Foreskin fibroblast (primary cell): ENCODE measurements at places on chromosomes 12 and 14.

DNA sequence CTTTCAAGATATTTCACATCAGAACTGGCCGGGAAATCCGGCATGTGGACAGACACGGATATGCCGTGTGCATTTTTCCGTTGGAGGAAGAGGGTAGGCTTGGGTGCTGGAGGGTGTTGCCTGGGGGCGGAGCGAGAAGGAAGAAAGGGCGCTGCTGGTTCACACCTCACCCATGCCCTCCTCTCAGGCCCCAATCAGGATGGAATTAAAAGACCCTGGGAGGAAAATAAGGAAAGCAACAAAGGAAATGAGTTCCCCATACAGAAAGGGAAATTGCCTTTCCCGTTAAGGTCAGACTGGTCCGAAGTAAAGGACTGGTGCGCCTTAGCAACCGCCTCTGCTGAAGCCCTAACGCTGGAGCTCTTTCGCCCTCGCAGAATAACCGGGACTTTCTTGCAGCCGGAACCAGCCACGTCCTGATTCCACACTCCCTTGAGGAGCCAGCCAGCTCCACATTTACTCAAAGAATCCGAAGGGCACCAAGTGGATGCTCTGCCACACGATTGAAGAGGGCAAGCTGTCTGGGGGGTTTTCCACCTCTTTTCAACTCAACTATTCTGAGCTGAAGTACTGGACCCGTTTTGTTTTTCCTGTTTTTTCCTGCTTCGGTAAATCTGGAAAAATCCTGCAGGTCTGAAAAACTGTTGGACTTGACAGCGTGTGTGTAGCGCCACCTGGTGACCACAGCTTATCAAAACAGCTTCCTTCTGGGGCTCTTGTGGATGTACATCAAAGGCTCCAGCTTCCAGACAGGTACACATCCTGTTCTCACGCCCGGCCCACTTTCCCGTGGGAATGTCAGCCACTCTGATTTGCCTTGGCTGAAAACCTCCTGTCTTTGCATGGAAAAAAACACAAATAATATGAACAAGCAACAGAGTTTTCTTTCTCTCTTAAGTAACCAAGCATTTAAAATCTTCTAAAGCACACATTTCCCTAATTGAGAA is 37.6 kb upstream of the BCL2L14 start:
- DNase-seq: peak; percentile 90

- peak; percentile 39 for DNase-seq
These were observed 444.4 kb upstream of the ATP2B1 start for GRCh38 chr12:90152897-90153624.

GRCh38 chr12:257521-258321 is 4.9 kb downstream of the SLC6A13 start:
- no peak for DNase-seq

DNA sequence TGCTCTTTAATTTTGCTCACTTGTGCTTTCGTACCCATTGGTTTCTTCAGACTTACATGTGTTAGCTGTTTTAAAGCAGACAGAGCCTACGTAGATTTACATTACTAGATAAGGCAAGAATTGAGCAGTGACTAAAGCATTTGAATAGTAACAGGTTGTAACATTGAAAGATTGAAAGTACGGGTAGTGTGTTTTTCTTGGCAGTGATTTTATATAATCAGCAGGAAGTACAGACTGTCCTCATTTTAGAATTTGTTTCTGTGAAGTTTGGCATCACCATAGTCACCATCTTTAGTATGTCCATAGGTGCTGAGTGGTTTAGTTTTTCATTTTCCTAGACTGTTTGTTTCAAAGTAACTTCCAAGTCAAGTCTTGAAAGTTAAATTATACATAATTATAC is 14.0 kb downstream of the RTRAF start:
- peak; percentile 64 for DNase-seq

GRCh38 chr12:3944620-3945019 is 71.4 kb upstream of the PARP11 start:
- DNase-seq: no peak

DNA sequence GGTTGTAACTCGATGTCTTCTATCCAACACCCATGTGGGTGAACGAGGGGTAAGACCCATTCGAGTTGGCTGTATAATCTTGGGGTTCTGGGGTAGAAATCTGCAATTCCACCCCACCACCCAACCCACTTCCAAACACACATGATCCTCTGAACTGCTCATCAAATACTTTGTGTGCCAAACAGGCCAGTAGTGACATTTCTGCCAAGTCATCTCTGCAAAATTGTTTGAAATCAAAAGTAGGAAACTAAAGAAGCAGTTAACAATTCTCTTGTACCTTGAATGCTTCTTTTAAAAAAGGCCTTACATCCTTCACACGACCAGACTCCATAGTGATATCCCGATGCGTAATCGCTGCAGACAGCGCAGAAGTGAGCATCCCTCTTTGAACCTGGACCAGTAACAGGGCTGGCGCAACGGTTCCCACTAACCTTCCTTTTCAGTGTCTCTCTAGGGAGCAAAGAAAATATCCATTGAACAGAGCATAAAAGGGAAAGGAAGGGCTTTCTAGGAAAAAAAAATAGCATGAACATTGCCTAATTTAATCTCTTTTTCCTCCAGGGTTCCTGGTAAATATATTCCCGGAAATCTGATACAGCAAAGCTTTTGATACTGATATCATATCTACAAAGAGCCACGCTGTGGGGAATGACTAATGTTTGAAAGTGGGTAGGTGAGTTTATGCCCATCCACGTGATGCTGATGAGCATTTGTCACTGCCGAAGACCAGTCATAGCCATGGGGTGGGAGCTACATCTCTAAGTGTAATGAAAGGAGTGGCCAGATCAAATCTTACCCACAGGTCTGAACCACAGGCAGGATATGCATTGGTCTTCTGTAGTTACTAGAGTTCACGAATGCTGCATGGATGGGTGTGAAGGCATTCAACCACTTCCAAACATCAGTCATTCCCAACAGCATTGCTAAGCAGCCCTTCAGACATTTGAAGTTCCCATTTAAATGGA is 14.2 kb downstream of the ESR2 start:
- DNase-seq: no peak

- DNase-seq: peak; percentile 67
These were observed 236.2 kb downstream of the EGLN3 start for GRCh38 chr14:33714527-33715226.

GRCh38 chr14:66403183-66403582 is 83.0 kb upstream of the CCDC196 start:
- DNase-seq: peak; percentile 48

DNA sequence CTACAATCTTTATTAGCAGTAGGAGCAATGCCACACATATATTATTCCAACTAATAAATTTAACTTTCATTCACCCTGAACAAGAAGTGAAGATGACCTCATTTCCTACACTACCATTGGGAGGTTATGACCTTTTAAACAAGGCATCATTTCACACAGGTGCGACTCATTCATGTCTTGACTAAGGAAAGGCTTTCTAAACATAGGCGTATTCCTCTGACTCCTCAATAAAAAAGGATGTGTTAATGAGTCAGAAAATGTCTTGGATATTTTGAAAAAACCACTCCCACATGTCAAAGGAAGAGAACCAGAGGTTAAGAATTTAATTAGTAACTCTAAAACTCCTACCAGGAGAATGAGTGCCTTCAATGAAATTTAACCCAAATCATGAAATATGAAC is 115.2 kb downstream of the PRICKLE1 start:
- DNase-seq: peak; percentile 84

DNA sequence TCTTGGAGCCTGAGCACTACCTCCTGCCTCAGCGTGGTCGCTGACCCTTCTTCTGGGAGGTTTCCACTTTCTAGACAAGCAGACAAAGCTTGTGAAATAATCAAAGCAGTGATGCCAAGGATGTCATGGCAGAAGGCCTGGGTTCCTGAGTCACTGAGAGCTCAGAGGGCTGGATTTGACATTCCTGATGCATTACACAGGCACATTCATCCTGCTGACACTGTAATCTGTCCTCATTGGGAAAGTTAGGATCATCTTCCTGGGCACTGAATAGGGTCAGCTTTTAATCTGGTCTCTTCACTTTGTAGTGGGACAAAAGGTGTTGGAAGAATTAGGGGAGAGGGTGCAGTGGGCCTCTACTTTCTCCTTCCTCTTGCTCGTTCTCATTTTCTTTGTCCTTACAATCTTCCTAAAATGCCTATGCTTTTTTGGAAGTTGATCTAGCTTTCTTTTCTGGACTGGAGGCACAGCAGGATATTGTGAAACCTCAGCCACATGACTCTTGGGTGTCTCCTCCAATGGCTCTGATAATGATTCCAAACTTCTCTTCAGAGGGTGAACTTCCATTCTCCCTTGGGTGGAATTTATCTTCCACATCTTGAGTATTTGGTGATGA is 29.6 kb downstream of the EEA1 start:
- peak; percentile 98 for DNase-seq

GRCh38 chr14:53553221-53553620 is 400.1 kb upstream of the DDHD1 start:
- DNase-seq: no peak

DNA sequence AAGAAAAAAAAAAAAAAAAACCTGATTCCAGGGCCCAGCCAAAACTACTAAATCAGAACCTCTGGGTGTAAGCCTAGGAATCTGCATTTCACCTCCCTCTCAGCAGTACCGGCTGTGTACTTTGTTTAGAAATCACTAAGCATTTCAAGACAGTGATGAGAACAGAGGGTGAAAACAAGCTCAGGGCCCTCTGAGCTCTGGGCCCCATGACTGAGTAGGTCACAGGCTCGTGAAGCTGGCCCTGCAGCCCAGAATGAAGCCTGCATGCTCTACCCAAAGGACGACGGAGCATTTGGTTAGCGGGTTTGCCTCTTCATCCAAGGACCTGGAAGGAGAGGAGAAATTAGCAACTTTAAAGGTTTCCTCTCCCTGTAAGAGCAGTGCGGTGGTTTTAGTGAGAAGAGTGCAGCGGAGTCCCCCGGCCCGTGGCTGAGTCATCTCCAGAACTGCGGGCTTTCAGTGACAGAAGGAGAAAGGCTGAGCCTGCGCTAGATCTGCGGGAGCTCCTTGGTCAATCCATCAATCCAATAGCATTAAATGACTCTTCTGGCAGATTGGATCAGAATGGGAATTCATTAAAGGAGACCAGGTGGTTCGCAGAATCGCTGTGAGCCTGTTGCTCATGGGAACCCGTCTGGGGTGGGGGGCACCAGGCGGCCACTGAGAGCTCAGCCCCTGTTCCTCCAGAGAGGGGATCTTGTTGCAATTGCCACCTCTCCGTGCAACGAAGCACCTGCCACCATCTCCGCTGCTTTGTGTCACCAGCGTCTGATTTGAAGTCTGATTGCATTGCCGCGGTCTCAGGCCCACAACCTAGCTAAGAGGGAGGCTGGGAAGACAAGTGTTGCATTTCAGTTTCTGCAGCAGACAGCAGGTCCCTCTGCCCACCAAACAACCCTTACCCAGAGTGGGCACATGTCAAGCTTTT is 7.3 kb downstream of the IL31 start:
- DNase-seq: no peak

- no peak for DNase-seq
These were observed 18.9 kb downstream of the TMEM63C start for GRCh38 chr14:77200406-77200985.

DNA sequence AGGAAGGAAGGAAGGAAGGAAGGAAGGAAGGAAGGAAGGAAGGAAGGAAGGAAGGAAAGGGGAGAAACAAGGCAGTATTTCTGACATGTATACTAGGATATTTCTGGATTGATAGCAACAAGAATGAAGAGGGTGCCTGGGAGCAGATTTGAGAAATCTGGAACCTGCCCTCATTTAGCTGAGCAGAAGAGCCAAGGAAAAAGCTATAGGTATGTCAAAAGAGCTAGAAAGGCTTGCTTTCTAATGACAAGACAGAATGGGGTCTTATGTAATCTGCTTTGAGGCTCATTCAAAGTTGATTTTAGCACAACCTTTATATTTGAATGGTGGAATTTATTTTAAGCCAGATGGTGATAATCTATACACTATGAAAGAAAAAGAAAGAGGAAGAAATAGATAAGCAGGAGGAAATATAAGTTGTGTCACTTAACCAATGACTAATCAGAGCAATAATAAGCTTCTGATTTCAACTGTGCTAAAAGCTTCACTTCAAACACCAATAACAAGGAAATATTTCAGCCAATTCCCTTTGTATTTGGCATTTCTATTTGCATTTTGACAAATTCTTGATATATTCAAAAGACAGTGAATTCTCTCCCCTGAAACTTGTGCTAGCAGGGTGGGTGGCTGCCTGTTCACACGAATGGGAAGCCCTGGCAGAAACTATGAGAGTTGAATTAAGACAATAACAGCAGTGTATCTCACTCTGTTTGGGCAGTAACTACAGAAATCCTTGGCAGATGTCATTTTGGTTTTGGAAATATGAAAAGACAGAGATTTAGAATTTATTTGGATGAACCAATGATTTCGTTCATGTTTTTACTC is 76.3 kb upstream of the FLRT2 start:
- no peak for DNase-seq

DNA sequence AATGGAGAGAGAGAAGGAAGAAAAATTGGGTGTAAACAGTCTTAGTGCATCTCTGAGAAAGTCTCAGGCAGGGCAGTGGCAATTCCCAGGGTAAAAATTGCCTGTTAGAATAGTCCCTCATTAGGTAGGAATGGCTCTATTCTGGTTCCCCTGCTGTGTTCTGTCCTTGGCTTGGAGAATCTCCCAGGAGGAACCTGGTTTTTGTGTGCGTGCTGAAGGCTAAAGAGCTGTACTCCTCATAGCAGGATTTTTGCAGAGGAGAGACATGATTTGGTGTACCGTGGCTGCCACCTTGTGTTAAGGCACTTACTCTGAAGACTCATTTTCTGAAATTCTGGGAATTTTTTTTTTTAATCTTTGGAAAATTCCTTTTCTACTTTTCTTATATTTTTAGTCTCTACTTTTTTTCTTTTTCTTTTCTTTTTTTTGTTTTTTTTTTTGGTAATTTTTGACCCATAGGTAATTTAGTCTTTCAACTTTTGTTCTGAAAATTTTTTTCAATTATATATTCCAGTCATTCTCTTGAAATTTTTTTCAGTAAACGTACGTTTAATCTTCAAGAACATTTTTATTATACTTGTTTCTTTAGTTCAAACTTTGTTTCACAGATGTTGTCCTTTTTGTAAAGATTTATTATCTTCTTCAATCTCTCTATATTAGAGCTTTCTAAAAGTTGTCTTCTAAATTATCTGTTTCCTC is 63.8 kb downstream of the FBXO33 start:
- peak; percentile 82 for DNase-seq

DNA sequence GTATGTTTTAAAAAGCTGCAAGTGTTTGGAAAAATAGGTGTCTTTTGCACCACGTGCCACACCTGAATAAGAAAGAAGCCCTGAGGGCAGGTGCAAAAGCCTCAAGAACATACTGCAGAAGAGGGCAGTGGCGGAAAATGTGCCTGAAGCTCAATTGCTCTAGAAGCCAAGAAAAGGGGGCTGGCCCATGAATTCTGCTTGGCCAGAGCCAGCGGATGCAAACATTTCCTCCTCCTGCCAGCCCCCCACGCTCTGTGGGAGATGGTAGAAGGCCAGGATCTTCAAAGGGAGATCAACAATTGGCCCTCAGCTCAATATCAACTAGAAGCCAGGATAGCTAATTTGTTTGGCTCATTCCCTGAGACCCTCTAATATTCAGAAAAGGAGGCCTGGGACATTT is 80.3 kb upstream of the TMEM132D start:
- DNase-seq: no peak
